ENCODE measurements at places on chromosomes 6 and 20. TPM values are rescaled to one million over a fixed set of nuclear protein-coding genes. Genes with fewer than 3 reads are reported as not detected.

DNA sequence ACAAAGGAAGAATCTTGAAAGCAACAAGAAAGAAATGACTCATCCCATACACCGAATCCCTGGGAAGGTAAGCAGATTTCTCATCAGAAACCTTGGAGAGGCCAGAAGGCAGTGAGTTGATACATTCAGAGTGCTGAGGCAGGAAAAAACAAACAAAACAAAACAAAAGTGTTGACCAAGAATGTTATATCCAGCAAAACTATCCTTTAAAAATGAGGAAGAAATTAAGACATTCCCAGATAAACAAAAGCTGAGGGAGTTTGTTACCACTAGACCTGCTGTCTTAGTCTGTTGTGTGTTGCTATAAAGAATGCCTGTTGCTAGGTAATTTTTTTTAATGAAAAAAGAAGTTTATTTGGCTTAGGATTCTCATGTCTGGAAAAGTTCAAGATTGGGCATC is 33.7 kb upstream of the PPP1R3G start:
- no peaks in the 10 kb centered on the region for H3K27me3 ChIP-seq
- peaks cover 30% of the 10 kb centered on the region for H3K4me1 ChIP-seq
- H3K36me3 ChIP-seq: peaks cover 9% of the 10 kb centered on the region

- H3K27me3 ChIP-seq: no peaks in the 10 kb centered on the region
- no peak overlapping the region for H3K4me3 ChIP-seq
- peaks cover 1% of the 10 kb centered on the region for H3K4me1 ChIP-seq
Measured at GRCh38 chr6:130655586-130655985, 171.6 kb upstream of the SMLR1 start.

GRCh38 chr20:5143851-5144250 is 17.0 kb downstream of the CDS2 start:
- H3K4me1 ChIP-seq: peaks cover 2% of the 10 kb centered on the region
- H3K36me3 ChIP-seq: no peaks in the 10 kb centered on the region
- H3K27ac ChIP-seq: no peak overlapping the region
- no peaks in the 10 kb centered on the region for H3K27me3 ChIP-seq

DNA sequence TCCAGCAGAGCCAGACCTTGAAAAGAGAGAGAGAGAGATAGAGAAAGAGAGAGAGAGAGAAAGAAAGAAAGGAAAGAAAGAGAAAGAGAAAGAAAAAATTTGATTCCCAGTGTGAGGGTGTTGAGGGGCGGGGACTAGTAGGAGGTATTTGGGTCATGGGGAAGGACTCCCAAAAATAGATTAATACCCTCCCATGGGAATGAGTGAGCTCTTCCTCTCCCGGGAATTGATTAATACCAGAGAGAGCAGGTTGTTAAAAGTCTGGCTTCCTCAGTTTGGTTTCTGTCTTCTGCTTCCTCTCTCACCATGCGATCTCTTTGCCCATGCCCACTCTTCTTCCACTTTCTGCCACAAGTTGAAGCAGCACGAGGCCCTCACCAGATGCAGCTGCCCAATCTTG is 28.8 kb upstream of the CFAP206 start:
- H3K36me3 ChIP-seq: no peaks in the 10 kb centered on the region
- no peak for DNase-seq
- H3K4me1 ChIP-seq: no peaks in the 10 kb centered on the region
- H3K4me3 ChIP-seq: no peak overlapping the region
- H3K27ac ChIP-seq: no peak overlapping the region

GRCh38 chr6:130671577-130671976 is 155.6 kb upstream of the SMLR1 start:
- peaks cover 15% of the 10 kb centered on the region for H3K4me1 ChIP-seq
- H3K27me3 ChIP-seq: no peaks in the 10 kb centered on the region
- H3K27ac ChIP-seq: no peak overlapping the region

DNA sequence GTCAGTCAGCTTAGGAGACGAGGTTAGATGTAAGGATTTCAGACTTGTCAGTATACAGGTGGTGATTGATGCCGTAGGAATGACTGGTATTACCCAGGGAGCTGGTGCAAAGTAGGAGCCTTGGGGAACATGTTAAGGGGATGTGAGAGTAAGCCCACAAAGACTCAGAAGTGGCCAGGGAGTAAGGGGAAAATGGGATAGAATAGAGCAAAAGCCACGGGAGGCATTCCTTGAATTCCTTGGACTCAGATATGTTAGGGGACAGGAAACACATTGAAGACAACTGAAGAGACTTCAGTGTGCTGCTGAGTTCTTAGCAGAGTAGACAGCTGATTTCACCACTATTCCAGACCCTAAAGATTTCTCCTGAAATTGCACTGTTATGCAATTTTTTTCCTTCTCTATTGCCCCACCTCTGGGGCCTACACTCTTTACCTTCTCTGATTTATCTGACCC is 1.2 kb upstream of the ACAT2 start:
- no peak for DNase-seq
- H3K27ac ChIP-seq: peak overlapping the region; percentile 98
- H3K4me1 ChIP-seq: peaks cover 25% of the 10 kb centered on the region
- H3K27me3 ChIP-seq: no peaks in the 10 kb centered on the region
- peak overlapping the region; percentile 92 for H3K4me3 ChIP-seq
- peaks cover 25% of the 10 kb centered on the region for H3K36me3 ChIP-seq

DNA sequence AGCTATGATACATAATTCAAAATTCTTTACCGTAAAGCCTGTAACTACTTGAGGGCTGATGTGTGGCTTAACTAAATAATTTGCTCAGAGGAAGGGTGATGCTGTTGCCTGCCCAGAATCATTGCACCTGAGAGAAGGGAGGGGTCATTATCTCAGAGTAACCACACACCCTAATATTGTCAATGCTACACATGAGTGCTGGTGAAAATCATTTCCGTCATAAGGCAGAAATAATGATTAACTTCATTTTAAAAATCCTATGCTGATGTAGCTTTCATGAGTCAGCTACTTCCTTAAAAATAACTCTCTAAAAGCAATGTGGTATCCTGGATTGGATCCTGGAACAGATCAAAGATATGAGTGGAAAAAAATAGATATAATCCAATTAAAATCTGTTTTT is 146.4 kb upstream of the FAM83B start:
- H3K27me3 ChIP-seq: no peaks in the 10 kb centered on the region
- peaks cover 15% of the 10 kb centered on the region for H3K4me1 ChIP-seq
- no peak overlapping the region for H3K27ac ChIP-seq
- no peak for DNase-seq

The ULBP3 gene
- 3.0 TPM for total RNA-seq

The MYO6 gene
- 62.6 TPM for total RNA-seq

The ESR1 gene
- not detected for total RNA-seq

The BFSP1 gene
- 13.8 TPM for total RNA-seq

The MMP24OS gene
- 120 TPM for total RNA-seq

All from osteocyte (in vitro differentiated cells).